ENCODE measurements at places on chromosomes 5 and 9.

GRCh38 chr5:96111080-96111756 is 149.6 kb upstream of the ELL2 start:
- DNase-seq, result no peak

GRCh38 chr9:129343424-129344375 is 165.6 kb upstream of the IER5L start:
- no peak for DNase-seq

- no peak for DNase-seq
These were observed 666 bp downstream of the SNX30 start for GRCh38 chr9:112751056-112751795.

GRCh38 chr5:126561908-126562307 is 33.1 kb downstream of the ALDH7A1 start:
- DNase-seq, result no peak

GRCh38 chr5:35902046-35902672 is 36.3 kb downstream of the CAPSL start:
- DNase-seq, result no peak

- DNase-seq, result no peak
These were observed 111.4 kb downstream of the ENC1 start for GRCh38 chr5:74529101-74529500.

DNA sequence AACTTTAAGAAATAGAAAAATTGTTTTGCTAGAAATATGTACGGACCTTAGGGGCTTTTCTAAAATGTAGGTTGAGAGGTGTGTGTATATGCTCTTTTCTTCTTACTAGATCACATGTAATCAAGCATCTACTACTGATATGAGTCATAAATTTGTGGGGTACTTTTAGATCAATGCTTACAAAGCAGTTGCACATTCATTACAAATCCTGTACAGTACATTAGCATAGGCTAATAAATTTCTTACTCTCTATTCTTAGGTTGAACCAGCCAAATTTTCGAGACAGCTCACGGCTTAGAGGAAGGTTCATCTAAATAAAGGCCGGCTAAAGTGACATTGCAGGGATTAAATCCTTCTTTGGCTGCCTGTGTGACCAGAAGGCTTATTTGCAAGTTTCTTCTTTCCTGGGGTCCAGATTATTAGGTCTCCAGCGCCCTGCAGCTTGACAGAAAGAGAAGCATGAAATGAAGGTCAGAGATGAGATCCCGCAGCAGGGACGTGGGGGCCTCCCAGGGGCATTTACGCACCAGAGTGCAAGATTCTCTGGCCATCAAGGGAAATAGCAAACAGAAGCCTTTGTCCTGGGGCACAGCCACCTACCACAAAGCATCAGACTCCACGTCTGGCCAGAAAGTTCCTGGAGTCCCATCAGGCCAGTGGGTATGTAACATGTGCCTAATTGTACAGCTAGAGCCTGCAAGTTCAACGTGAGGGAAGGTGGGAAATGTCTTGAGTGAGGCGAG is 53.0 kb downstream of the NIM1K start:
- no peak for DNase-seq

GRCh38 chr5:128271859-128272464 is 188.4 kb downstream of the SLC12A2 start:
- DNase-seq, result no peak

DNA sequence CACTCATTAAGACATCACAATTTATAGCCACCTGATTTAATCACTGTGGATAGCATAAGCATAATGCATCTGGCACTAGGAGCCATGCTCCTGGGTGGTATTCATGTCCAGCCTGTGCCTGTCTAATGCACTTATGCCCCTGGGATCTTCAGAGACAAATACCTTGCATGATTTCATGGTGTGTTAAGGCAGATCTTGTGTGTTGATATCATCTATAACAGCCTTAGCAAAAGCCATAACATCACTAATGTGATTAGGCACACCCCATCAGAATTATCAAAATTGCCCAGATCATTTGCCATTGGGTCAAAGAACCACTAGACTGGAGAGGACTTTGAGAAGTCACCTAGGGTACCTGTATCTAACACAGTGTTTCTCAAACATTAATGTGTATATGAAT is 43.7 kb upstream of the SELENOP start:
- no peak for DNase-seq

DNA sequence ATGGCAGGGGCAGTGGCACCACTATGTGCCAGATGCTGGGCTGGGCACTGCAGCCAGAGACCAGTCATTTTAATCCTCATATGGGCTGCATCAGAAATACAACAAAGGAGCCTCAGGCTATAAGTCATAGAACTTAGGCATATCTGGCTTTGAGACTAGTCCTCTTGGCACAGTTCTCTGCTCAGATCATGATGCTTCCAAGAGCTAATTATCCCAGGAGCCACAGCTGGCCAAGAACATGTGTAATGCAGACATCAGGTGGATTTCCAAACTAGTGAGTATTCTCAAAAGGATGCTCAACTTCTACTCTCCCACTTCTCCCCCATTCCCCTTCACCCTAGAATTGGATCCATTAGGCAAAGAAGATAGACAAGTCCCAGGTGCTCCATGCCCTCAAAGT is 562.2 kb upstream of the TRPC7 start:
- no peak for DNase-seq

DNA sequence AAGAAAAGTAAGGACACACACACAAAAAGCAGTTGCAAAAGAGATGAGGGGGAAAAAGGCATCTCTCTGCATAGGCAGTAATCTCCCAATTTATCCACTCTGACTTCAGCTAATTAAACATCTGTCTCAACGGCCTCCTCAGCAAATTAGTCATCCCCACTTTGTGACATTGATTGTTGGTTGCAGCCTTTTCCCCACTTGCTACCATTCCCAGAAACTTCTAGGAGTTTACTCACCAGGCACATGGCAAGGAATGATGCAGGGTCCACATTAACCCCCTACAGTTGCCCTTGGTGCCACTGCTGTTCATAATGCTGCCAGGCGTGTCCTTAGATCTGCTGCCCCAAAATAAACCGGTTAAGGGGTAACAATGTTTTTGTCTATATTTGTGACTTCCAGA is 174.6 kb downstream of the MAPKAP1 start:
- no peak for DNase-seq

DNA sequence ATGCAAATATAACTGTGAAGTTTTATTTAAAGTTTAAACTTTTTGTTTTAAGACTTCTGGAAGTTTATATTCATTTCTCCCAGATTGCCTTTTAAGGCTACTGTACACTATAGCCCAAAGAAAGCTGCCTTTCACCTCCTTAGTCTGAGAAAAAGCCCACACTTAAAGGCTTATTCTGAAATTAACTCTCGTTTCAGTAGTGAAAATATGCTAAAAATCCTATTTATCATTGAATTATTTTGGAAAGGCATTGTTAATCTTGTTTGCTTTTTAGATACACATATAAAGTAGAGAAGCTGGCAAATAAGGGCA is 3.3 kb upstream of the PURA start:
- DNase-seq, result no peak

- no peak for DNase-seq
These were observed 87.0 kb upstream of the CCNH start for GRCh38 chr5:87499478-87500410.

DNA sequence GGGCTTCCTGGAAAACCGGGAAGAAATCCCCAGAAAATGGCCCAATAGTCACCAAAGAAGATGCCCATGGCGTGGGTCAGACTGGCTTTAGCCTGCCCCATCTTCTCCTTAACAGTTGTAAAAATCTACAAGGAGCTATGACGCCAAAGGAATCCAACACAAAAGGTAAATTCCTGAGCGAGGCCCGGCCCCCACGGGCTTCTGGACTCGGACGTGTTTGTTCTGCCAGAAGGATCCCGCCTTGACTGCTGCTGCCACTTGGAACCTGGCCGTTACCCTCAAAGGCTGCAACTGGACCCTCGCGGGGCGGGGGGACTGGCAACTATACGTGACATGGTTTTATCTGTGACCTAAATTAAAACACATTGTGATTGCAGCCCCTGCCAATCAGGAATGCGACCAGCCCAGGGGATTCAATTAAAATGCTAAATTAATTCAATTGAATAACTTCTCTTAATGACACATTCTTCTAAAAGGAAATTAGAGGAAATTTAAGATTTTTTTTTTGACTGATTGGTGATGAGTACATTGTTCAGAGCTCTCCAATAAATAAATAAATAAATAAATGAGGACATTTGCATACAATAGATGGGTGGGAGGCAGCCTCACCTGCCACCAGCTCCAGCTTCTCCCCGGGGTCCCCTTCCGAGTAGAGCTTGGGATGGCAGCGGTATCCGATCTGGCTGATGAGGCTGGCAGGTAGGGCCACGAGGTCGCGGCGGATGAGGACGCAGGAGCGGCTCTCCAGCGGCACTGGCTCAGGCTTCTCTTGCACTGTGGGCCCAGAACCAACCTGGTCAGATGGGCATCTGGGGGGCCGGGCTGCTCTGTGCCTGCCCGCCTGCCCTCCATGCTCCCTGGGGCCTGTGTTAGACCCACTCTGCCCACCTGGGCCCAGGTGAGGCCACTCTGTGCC is 54.7 kb upstream of the UBAC1 start:
- DNase-seq, result no peak

- no peak for DNase-seq
These were observed 248.0 kb downstream of the DRD1 start for GRCh38 chr5:175195698-175196656.

- no peak for DNase-seq
These were observed 499.1 kb downstream of the DMAC1 start for GRCh38 chr9:7300484-7300883.

- DNase-seq, result no peak
These were observed 321.4 kb upstream of the SEMA6A start for GRCh38 chr5:116896001-116896400.

- DNase-seq, result no peak
These were observed 11.9 kb downstream of the LAMC3 start for GRCh38 chr9:131020862-131021261.

- no peak for DNase-seq
These were observed 267.5 kb downstream of the SLF1 start for GRCh38 chr5:94885931-94886330.
